ENCODE measurements at places on chromosomes 1 and 21.
A peak's percentile ranks its signal among the peaks of the same experiment; 100 is the strongest.

DNA sequence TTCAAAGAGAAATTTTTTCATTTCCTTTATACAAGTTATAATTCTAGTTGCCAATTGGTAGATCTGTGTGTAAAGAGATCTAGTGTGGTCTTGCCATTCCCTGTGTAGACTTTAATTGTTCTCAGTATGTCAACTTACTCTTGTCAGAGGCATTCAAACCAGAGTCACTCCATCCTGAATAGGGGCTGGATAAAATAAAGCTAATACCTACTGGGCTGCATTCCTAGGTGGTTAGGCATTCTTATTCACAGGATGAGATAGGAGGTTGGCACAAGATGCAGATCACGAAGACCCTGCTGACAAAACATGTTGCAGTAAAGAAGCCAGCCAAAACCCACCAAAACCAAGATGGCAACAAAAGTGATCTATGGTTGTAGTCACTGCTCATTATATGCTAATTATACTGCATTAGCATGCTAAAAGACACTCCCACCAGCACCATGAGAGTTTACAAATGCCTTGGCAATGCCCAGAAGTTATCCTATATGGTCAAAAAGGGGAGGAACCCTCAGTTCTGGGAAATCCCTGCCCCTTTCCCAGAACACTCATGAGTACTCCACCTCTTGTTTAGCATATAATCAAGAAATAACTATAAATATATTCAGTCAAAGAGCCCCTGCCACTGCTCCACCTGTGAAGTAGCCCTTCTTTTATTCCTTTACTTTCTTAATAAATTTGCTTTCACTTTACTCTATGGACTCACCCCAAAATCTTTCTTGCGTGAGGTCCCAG, 74.0 kb upstream of the ADAMTS5 start:
- peaks cover 4% of the 10 kb centered on the region for H3K36me3 ChIP-seq
- H3K4me3 ChIP-seq, result no peak overlapping the region
- H3K27ac ChIP-seq, result no peak overlapping the region
- no peak for DNase-seq

- H3K4me1 ChIP-seq, result peaks cover 8% of the 10 kb centered on the region
- DNase-seq, result no peak
- peak overlapping the region; percentile 12 for H3K4me3 ChIP-seq
- peaks cover 5% of the 10 kb centered on the region for H3K36me3 ChIP-seq
- no peak overlapping the region for H3K27ac ChIP-seq
Observed at GRCh38 chr1:1118011-1118875, 2.4 kb upstream of the C1orf159 start.

DNA sequence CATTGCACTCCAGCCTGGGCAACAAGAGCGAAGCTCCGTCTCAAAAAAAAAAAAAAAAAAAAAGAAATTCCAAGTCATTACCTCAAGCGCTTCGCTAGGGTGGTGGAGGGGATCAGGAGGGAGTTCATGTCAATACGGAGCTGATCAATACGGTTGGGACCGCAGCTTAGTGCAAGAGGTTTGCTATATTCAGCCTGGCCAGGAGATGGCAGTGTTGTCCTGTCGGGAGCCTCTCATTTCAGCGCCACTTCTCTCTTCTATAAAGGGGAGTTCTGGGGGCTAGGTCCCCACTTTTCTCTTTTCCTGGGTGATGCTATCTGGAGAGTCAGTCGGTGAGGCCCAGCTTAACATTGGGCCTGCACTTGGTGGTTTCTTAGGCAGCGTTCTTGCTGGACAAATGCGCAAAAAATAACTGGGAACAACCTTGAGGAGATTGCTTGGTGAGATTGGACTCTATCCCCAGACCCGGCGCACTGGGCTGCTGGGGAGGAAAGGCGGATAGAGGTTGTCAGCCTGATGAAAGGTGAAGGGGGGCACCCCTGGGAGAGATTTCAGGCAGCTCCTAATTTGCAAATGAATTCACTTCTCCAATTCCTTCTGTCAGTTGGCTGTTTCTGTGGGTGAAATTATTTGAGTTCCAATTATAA, 40.4 kb downstream of the KIAA0040 start:
- DNase-seq, result peak; percentile 85
- no peak overlapping the region for H3K27ac ChIP-seq
- H3K27me3 ChIP-seq, result peaks cover 23% of the 10 kb centered on the region
- peak overlapping the region; percentile 60 for H3K4me3 ChIP-seq
- H3K36me3 ChIP-seq, result no peaks in the 10 kb centered on the region

- DNase-seq, result no peak
- H3K4me3 ChIP-seq, result no peak overlapping the region
- no peak overlapping the region for H3K27ac ChIP-seq
- H3K4me1 ChIP-seq, result peaks cover 14% of the 10 kb centered on the region
Observed at GRCh38 chr1:175580841-175581240, 162.6 kb downstream of the TNR start.

DNA sequence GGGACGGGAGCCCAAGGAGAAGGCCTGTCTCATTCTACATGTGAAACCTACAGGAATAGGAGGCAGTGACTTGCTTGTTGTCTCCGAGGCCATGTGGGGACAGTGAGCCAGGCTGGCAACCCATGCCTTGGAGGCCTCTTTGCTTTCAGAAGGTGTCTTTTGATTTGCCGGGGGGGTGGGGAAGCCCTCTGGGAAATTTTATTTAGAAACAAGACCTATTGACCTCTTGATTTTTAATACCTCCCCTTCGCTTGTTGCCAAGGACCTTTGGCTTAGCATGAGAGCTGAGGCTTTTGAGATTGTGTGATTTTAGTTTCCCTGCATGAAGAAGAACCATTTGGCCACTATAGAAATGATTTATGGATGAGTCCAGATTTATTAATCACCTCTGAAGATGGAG, 4.1 kb downstream of the ARMH1 start:
- no peak for DNase-seq
- H3K27ac ChIP-seq, result no peak overlapping the region
- H3K36me3 ChIP-seq, result 0 out of 2 replicates have a peak, but pooled peaks cover 5% of the 10 kb centered on the region
- H3K4me3 ChIP-seq, result no peak overlapping the region

- no peak for DNase-seq
- no peak overlapping the region for H3K4me3 ChIP-seq
- H3K4me1 ChIP-seq, result peaks cover 26% of the 10 kb centered on the region
- no peaks in the 10 kb centered on the region for H3K27me3 ChIP-seq
Observed at GRCh38 chr1:55585402-55585792, 370.2 kb upstream of the USP24 start.

DNA sequence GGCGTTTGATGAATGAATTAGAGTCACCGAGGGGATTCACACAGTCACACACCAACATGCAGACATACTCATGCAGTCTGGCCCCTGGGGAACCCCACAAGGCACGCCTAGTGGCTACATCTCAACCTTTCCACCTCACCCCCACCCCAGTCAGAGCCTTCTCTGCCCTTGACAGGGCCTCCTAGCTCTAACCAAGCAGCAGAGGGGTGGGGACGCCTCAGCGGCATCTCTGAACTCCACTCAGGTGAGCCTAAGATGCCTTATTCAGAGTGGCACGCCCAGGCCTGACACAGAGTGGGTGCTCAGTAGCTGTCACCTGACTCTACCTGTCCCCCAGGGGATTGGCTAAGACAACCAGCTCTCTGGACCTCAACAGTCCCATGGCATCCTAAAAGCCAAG, 3.7 kb upstream of the SDC3 start:
- no peaks in the 10 kb centered on the region for H3K36me3 ChIP-seq
- no peak overlapping the region for H3K4me3 ChIP-seq
- H3K4me1 ChIP-seq, result peaks cover 29% of the 10 kb centered on the region
- DNase-seq, result no peak
- no peak overlapping the region for H3K27ac ChIP-seq

DNA sequence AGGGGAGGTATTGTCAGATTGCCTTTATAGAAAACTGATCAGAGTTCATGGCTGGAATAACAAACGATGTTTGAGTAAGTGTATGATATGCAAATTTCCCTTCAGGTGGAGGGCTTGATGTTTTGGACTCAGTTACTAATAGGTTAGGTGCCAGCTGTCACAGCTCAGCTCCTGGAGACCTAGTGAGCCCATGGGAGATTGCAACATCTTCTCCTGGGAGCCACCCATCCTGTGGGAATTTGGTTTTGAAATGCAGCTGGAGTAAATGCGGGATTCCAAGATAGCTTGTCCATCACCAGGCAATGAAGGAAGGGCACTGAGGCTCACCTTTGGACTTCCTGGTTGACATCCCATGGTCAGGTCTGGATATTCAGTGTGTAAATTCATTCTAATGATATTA, 211.4 kb upstream of the NRIP1 start:
- H3K4me3 ChIP-seq, result no peak overlapping the region
- H3K4me1 ChIP-seq, result no peaks in the 10 kb centered on the region
- H3K27me3 ChIP-seq, result no peaks in the 10 kb centered on the region
- no peaks in the 10 kb centered on the region for H3K36me3 ChIP-seq
- DNase-seq, result no peak
- no peak overlapping the region for H3K27ac ChIP-seq

DNA sequence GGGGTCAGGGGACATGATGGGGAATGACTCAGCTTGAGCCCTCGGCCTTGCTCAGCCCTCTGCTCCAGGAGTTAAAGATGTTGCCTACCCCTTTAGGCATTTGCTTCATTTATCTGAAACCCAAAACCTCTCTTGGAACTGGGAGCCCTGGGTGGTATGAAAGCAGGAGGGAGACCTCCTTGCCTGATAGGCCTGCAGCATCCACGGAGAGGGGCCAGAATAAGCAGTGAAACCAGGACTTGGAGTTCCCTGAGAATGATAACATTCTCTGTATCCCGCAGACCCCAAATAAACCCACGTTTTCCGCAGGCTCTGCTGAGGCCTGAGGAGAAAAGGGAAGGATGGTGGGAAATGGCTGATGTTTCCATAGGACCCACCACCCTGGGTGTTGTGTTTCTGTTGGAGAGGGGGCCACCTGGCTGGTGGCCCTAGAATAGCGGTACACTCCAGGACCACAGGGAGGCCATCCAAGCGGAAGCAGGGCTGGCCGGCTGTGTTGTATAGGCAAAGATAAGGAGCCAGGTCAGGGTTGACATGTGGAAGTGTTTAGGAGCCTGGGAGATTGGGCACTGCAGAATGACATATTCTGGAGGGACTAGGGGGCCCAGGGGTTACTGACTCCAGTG, 77.4 kb downstream of the FOXD2 start:
- no peaks in the 10 kb centered on the region for H3K4me1 ChIP-seq
- H3K27me3 ChIP-seq, result peaks cover 76% of the 10 kb centered on the region
- H3K27ac ChIP-seq, result no peak overlapping the region
- no peak overlapping the region for H3K4me3 ChIP-seq

- DNase-seq, result no peak
- peaks cover 5% of the 10 kb centered on the region for H3K4me1 ChIP-seq
- H3K4me3 ChIP-seq, result no peak overlapping the region
- H3K36me3 ChIP-seq, result no peaks in the 10 kb centered on the region
- H3K27me3 ChIP-seq, result no peaks in the 10 kb centered on the region
Observed at GRCh38 chr1:177341773-177342172, 171.0 kb downstream of the BRINP2 start.

DNA sequence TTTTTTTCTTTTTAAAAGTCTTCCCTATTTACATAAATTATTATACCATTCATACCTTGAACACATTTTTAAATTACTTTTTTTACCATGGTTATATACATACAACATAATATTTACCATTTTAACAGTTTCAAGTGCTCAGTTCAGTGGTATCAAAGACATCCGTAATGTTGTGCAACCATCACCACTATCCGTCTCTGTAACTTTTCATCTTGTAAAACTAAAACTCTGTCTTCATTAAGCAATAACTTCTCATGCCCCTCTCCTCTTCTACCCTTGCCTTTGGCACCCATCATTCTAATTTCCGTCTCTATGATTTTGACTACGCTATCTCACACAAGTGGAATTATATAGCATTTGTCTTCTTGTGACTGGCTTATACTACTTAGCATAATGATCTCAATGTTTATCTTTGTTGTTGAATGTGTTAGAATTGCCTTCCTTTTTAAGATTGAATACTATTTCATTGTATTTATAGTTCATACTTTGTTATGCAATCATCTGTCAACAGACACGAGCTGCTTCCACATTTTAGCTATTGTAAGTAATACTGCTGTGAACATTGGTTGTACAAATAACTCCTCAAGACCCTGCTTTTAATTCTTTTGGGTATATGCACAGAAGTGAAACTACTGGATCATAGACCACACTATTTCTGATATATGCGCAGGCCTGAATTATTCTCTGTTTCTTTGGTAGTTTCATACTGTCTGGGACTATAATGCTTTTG, 689.5 kb upstream of the NCAM2 start:
- H3K27me3 ChIP-seq, result no peaks in the 10 kb centered on the region
- H3K27ac ChIP-seq, result no peak overlapping the region
- no peaks in the 10 kb centered on the region for H3K36me3 ChIP-seq
- no peak for DNase-seq
- H3K4me3 ChIP-seq, result no peak overlapping the region

DNA sequence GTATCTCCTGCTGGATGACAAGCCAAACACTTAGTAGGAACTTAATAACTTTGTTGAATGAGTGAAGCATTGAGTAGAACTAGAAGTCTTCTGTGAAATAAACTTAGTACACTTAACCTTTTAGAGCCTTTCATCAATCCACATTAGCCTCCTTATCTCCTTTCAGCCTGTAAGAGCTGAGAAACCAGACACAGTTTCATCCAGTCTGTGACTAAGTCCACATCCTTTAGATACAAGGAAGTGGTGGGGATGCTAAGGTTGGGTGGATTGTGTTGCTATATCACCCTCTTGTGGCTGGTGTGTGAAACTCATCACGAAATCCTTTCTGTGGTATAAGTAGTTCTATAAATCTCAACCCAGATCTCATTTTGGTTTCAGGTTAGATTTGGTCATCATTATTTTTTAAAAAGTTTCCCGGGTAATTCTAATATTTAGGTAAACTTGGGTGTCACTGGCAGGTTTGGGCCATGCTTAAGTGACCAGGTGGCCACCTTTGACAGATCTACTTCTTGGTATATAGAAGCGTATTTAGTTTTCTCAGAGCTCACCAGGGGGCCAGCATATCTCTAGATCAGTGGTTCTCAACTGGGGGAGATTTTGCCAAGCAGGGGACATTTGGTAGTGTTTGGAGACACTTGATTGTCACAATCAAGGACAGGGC, 27.8 kb upstream of the CD84 start:
- peaks cover 13% of the 10 kb centered on the region for H3K36me3 ChIP-seq
- no peak overlapping the region for H3K27ac ChIP-seq
- H3K4me1 ChIP-seq, result peaks cover 53% of the 10 kb centered on the region
- no peaks in the 10 kb centered on the region for H3K27me3 ChIP-seq

DNA sequence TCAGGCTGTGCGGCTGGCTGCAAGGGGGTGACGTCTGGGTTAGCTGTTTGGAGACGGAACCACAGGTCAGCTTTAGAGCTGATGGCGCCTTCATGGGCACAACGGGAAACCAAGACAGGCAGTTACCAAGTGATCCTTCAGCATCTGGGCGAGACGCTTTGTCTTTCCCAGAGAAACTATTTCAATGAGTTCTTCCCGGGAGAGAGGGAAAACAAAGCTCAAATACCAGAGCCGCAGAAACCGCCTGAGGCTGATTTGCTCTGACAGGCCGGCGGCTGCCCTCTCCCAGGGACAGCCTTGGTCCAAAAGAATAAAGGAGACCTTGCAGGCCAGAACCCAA, 76.5 kb downstream of the CD58 start:
- H3K4me3 ChIP-seq, result no peak overlapping the region
- peaks cover 23% of the 10 kb centered on the region for H3K4me1 ChIP-seq
- H3K36me3 ChIP-seq, result no peaks in the 10 kb centered on the region
- peak overlapping the region; percentile 12 for H3K27ac ChIP-seq

- H3K4me3 ChIP-seq, result no peak overlapping the region
- peaks cover 16% of the 10 kb centered on the region for H3K4me1 ChIP-seq
- H3K27me3 ChIP-seq, result peaks cover 17% of the 10 kb centered on the region
- H3K36me3 ChIP-seq, result no peaks in the 10 kb centered on the region
Observed at GRCh38 chr1:47554901-47555300, 117.1 kb downstream of the FOXD2 start.

GRCh38 chr1:8307628-8308027, 10.3 kb upstream of the SLC45A1 start:
- no peak overlapping the region for H3K27ac ChIP-seq
- H3K27me3 ChIP-seq, result no peaks in the 10 kb centered on the region
- H3K4me3 ChIP-seq, result no peak overlapping the region
- DNase-seq, result no peak
- H3K36me3 ChIP-seq, result peaks cover 7% of the 10 kb centered on the region
- peaks cover 5% of the 10 kb centered on the region for H3K4me1 ChIP-seq

All from WTC11 (cell line).